ENCODE measurements at places on chromosomes 2 and 18.

GRCh38 chr2:9285385-9285920 is 78.8 kb downstream of the ASAP2 start:
- no peak for DNase-seq

DNA sequence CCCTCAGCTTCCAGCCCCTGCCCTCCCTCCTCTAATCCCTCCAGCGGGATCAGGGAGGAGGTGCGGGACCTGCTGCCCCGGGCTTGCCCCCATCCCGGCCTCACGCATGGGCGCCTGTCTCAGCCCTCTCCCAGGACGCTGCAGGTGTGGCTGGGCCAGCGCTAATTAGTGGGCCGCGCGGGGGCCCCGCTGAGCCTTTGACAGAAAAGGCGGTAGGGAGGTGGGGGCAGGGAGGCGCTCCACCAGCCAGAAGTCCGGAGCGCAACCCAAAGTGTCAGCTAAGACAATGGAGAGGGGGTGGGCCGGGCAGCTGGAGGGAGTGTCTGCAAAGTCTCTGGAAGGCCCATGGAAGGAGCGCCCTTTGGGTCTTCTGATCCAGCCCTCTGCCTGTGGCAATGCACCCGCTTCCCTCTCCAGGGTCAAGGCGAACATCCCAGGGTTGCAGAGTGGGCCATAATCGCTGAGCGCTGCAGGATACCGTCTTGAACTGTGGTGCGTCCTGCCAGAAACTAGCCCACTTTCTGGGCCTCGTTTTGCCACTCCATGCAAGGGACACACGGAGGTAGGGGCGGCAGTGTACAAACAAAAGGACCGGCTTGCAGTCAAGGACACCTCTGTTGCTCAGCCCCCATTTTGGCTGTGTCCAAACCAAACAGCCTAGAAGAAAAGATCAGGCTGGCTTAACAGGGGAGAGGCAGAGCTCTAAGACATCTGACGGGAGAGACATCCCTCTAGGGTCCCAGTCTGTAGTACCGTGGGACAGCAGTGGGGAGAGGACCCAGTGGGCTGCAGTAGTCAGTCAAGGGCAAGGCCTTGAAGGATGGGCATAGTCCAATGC is 3.5 kb downstream of the ATP6V1B1 start:
- no peak for DNase-seq

DNA sequence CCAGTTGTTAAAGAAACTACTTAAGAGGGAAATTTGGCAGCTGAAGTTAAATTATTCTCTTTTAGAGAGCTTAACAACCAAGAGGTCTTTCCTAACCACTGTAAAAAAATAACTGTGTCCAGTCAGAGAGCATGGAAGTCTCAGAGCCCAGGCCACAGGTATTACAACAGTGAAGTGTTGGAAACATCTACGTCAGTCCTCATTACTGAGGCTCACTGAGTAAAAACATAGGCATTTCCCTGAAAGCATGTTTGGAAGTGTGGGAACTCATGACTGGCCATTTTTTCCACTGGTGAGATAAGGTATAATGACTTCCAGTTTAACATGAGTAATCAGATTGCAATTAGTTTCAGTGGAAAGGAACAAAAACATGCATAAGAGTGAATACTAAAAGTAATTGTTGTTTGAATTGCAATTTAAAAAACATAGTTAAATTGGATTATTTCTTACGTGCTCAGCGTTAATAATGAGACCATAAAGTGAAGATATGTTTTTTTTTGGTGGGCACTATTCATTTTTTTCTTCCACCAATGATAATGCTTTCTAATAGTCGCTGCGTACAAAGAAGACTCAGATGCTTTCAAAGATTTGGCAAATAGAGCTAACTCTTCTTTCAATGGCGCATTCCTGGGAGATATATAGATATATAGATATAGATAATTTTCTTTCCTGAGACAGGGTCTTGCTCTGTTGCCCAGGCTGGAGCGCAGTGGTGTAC is 60.8 kb downstream of the EFEMP1 start:
- DNase-seq = peak; percentile 95

GRCh38 chr2:159195697-159196096 is 90.8 kb downstream of the WDSUB1 start:
- DNase-seq = no peak

- peak; percentile 45 for DNase-seq
Observed at GRCh38 chr2:100721693-100722092, 98.2 kb upstream of the NPAS2 start.

GRCh38 chr2:16566701-16567100 is 98.9 kb downstream of the CYRIA start:
- no peak for DNase-seq

DNA sequence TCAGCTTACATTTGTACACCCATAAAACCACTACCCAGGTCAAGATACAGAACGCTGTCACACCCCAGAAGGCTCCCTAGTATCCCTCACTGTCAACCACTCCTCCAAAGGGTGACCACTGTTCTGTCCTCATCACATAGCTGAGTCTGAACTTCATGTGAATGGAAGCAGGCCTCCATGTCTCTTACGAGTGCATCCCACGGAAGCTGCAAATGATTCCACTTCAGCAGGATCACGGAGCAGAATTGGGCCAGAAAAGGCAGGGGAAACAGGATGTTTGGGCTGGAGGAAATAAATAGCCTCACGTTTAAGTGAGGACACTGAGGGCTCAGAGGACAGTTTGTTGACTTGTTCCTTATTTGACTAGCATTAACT is 38.4 kb downstream of the LBH start:
- DNase-seq = no peak

- no peak for DNase-seq
Observed at GRCh38 chr18:13422541-13423147, 204.1 kb downstream of the LDLRAD4 start.

DNA sequence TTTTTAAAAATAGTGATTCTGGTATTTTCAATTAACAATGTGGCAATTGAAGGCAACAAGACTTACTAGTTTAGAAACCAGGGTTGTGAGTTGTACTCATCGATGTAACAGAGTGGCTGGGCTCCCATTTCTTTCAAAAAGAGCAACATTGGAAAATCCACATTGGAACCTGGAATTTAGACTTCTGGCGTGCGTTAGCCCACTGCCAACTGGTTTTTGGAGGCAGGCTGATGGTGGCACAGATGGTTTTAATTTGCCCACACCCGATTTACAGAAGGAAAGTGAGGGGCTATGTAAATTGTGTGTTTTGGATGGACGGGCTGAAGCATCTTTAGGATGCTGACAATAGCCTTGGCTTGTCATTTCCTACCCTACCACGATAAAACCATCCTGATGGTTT is 66.3 kb downstream of the TRPM8 start:
- no peak for DNase-seq

GRCh38 chr2:161250864-161251436 is 57.3 kb upstream of the PSMD14 start:
- peak; percentile 51 for DNase-seq

DNA sequence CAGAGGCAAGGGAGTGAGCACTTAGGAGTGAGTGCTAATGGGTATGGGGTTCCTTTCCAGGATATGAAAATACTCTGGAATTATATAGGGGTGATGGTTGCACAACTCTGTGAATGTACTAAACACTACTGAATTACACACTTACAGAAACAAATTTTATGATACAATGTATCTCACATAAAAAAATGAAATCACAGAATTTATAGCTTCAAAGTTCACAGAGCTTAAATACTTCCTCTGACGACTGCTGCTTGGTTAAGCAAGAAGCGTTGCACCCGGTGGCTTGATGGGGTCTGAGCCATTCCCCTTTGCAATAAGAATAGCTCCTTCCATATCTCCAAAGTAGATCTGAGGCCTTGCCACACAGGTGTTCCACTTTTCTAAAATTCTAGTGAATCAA is 835.1 kb downstream of the TSN start:
- DNase-seq = no peak

GRCh38 chr18:50853863-50854271 is 25.1 kb upstream of the ME2 start:
- DNase-seq = peak; percentile 36

- DNase-seq = no peak
Observed at GRCh38 chr2:220174826-220175225, 547.4 kb downstream of the SLC4A3 start.

DNA sequence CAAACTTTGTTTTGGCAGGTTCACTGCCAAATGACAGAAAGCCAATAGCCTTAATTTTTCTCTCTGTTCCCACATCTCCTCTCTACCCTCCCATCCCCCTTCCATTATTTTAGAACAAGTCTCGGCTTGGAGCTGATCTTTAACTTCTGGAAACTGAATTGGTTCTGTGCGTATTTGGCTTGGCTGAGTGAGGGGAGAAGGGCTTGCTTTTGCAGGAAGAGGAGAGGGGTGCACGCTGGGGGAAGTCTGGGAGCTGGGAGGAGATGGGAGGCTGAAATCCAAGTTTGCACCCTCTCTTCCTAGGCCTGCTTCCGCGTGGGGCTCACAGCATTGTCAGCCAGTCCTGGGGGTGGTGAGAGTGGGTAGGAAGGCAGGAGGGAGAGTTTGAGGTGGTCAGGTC is 176.1 kb upstream of the SPRED2 start:
- no peak for DNase-seq

DNA sequence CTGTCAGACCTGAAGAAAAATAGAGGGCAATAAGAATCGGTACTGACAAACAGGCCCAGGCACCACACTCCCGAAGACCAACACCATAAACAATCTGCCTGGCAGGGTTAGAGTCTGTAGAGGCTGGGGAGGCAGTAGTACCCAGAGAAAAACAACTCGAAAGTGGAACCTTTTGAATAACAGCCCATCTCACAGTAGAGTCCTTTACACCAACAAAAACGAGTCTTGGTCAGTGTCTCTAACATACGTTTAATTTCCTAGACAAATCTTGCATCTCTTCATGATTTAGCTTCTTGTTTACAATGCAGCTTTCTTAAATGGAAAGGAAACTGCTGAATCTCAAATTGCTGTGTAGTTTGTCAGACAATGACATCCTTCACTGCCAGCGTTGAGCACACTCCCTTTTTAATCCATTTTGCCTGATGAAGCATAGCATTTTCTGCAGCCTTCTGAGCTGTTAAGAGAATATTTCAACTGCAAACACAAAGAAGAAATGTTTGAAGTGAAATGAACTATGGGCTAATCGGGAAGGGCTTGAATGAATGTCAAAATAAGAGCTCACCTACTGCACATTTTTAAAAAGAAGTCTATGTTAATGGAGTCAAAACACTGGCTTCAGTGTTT is 73.1 kb upstream of the DSG1 start:
- DNase-seq = no peak

DNA sequence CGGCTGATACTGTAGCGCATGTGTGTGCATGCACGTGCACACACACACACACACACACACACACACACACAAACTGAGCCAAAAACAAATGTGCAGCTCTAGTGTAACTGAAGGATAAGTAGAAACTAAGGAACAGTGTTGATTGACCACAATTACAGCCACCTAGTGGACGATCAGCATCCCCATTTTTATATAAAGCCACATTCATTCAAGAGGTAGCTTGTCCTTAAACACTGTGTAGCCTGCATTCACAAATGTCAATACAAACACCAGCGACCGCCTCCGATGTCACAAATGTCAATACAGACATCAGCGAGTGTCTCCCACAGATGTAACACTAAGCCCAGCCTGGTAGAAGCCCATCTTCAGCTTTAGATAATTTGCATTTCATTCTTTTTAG is 167.4 kb downstream of the PTGR3 start:
- peak; percentile 36 for DNase-seq

DNA sequence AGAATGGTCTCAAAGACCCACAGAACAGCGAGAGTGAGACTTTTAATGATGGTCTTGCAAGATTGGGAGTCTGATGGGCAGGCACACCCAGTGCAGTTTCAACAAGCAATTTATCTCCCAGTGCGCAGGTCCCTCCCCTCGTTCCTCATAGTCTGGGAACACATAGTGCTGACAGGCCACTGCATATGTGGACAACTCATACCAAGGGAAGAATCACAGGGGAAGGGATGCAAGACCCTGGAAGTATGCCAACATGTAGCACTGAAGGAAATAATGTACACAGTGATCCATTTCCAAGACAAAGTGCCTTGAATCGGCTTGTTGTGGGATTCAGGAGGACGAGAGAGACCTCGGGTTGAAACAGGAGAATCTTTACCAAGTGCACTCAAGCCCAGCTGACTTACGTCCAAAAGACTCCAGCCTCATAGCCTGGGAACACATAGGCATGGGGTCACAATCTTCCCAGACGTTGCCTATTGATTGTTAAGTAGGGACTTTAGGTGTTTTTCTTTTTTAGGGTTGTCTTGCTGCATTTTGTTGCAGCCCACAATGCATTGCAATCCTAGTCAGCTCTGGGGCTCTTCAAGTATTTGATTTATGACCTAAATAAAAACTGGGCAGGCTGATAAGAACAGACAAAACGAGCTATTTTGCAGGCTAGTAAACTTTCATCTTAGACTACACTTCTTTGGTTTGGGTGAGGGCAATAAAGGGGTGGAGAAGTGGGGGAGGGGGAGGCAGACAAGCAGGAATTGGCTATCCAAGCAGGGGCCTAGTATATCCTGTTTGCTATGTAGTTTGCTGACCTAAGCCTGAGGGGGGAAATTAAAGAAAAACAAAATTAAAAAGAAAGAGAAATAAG is 24.7 kb upstream of the SERPINB5 start:
- DNase-seq = no peak

GRCh38 chr18:56162311-56163265 is 475.8 kb downstream of the TXNL1 start:
- no peak for DNase-seq

DNA sequence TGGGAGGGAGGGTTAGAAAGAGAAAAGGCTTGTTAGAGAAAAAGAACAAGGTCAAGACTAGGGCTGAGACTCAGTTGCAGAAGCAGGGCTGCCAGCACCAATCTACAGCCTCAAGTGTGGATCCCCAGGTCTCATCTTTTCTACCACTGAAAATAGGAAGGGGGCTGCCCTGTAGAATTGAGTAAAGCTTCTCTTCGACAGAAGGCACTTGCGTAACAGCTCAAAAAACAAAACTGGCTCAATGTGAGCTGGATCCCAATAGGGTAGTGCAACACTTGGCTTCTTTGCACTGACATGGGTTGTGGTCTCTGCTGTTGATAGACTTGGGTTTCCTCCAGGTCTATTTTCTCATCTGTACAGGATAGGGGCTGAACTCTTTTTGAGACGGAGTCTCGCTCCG is 1.8 kb upstream of the MPV17 start:
- no peak for DNase-seq

GRCh38 chr2:69917852-69918251 is 2.9 kb downstream of the MXD1 start:
- DNase-seq = peak; percentile 67

DNA sequence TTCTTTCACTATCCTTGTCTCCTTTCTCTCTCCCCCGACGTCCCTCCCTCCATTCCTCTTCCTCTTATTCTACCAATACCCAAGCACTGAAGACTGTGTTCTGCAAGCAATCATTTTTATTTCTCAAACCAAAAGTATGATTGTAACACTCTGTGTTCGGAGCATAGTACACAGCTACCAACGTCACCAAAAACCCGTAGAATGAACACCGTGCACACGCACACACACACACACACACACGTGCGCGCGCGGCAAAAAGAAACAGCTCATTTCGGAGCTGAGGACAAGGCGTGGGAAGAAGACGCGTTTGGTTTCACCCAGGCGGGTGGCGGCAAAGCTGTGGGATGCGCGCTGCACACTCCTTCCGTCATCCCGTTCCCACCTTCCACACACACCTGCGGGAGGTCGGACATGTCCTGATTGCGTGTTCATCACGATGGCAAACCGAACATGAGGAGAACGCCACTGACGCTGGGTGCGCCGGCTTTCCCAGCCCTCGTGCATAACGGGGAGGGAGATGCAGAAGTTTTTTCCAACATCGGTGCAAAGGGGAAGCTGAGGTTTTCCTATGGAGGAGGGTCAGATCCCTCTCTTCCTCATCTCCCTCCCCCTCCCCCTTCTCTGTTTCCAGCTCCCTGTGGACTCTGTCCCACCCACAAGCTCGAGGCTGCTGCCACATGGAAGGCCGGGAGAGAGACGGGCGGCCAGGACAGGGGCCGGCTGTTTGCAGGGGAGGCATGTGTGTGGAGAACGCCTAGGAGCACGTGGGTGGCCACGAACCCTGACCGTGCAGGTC is 20.4 kb downstream of the MBP start:
- DNase-seq = no peak

Measured in RPMI7951 (cell line).